ENCODE measurements at places on chromosomes 1 and 21.

DNA sequence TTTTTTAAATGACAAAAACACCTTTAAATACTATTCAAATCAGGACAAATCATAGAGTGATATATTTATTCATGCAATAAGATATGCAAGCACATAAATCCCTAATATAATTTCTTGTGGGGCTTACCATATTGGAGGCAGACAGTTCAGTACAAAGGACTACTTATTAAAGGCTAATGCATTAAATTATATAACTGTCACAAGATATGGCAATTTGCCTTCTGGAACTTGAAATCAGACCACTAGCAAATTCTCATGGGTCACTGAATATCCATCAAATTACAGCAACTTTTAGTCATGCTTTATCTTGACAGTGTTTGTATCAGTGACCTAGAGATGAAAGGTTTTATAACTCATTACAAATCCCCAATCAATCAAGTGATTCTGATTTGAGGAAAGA lies 54.1 kb upstream of the NCAM2 start:
- no peak for DNase-seq

DNA sequence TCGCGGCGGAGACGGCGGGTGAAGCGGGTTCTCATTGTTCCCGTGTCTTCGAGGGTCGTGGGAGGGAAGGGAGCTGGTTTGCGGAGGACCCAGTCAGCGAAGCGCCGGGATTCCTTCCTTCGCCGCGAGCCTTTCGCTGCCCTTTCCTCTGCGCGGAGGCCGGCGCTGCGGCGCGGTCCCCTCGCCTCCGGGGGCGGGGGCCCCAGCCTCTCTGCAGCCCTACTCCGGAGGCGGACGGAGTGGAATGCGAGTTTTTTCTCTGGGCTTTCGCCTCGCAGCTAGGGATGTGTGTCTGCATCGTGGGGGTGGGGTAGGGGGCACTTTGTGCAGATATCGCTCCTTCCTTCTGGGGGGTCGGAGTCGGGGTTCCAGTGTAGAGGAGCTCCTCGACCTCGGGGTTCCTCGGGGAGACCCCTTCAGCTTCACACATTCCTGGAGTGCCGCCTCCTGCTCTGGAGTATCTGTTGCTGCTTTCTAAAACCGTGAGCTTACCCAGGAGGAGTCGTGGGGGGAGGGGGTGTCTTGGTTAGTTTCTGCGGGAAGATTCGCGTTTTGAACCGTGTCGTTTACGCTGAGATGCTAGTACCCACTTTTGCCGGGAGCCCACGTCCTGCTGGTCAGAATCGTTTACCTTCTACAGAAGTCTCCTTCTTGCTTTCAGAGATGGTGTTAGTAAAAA lies 595 bp downstream of the RNF2 start:
- DNase-seq = peak; percentile 15

GRCh38 chr1:8133190-8133589 lies 107.1 kb upstream of the ERRFI1 start:
- no peak for DNase-seq

DNA sequence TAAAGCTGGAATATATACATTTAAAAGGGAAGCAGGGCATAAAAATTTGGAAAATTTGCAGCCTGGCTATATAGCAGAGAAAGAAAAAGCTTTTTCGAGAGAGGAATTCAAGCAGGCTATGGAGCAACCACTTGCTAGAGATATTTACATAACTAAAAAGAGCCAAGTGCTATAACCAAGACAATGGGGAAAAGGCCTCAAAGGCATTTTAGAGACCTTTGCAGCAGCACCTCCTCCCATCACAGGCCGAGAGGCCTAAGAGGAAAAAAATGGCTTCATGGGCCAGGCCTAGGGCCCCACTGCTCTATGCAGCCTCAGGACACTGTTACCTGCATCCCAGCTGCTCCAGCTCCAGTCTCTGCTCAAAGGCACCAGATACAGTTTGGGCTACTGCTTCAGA lies 37.0 kb downstream of the CAPN9 start:
- DNase-seq = no peak

DNA sequence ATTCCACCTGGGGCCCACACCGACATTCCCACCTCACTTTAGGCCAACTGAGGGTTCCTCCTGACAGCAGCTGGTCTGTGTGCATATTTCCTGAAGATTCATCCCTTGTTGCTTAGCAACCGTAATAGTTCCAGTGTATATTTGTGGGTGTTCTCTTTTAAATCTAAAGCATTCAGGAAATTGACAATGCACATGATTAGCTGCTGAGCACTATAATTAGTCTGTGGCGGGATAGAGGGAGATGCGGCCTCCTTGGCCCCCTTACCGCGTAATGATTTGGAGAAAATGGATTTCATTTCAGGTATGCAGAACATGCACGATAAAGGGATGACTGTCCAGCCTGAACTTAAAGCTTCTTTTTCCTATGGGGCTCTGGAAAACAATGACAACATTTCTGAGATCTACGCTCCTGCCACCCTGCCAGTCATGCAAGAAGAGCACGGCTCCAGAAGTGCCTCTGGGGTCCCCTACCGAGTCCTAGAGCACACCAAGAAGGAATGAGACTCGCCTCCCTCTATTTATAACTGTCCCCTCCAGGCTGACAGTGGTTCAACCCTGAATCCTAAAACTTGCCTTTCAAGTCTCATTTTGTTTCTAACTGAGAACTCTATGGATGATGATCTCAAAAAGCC lies 33.8 kb upstream of the RCAN3 start:
- no peak for DNase-seq

- no peak for DNase-seq
Observed at GRCh38 chr1:57232500-57232899, 191.4 kb downstream of the DAB1 start.

GRCh38 chr1:239387304-239388158 lies 1.2 kb downstream of the CHRM3 start:
- DNase-seq = no peak

DNA sequence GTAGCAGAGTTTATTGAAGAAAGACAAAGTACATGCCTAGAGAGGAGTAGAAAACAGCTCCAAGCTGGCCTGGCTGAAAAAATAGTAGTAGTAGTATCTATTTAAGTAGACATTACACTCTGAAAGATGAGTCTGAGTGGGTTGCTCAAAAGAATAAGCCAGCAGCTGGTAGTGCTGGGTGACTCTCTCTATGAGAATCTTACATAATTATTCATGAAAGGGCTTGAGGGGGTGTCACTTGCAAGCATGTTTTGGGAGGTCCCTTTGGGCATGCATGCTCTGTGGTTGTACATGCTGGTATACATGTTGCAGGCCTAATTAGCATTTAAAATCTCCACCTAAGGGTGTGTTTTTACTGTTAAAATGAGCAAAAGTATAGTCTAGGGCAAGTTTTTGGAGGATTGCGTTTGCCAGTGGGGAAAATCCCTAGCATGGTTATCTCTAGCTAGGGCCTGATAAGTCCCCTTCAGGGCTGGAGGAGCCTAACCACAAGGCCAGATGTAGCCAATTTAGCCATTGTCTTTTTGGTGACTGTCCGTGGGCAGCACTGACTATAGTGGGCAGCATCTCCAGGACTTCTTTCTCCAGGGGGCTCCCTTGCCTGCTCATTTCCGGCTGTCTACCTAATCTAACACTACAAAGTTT lies 11.0 kb upstream of the FCGR2A start:
- DNase-seq = no peak

- no peak for DNase-seq
Observed at GRCh38 chr21:44989537-44989886, 49.7 kb downstream of the SLX9 start.

DNA sequence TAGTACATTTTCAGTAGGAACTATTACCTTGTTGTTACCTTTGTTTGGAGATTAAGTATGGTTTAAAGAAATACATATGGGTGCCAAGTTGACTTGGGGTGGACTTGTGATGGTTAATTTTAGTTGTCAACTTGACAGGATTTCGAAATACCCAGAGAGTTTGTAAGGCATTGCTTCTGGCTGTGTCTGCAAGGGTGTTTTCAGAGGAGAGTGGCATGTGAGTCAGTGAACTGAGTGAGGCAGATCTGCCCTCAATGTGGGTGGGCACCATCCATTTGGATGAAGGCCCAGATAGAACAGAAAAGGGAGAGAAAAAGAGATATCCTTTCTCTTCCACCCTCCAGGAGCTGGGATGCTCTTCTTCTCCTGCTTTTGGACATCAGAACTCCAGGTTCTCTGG lies 315.5 kb downstream of the GPATCH2 start:
- no peak for DNase-seq

GRCh38 chr1:154465621-154466195 lies 36.3 kb upstream of the TDRD10 start:
- DNase-seq = no peak

- no peak for DNase-seq
Observed at GRCh38 chr1:44617703-44618029, 56.6 kb downstream of the TMEM53 start.

- no peak for DNase-seq
Observed at GRCh38 chr1:221419513-221420095, 322.3 kb downstream of the DUSP10 start.

- no peak for DNase-seq
Observed at GRCh38 chr1:10539411-10540043, 64.8 kb downstream of the PEX14 start.

- no peak for DNase-seq
Observed at GRCh38 chr21:14616380-14617039, 70.4 kb upstream of the SAMSN1 start.

DNA sequence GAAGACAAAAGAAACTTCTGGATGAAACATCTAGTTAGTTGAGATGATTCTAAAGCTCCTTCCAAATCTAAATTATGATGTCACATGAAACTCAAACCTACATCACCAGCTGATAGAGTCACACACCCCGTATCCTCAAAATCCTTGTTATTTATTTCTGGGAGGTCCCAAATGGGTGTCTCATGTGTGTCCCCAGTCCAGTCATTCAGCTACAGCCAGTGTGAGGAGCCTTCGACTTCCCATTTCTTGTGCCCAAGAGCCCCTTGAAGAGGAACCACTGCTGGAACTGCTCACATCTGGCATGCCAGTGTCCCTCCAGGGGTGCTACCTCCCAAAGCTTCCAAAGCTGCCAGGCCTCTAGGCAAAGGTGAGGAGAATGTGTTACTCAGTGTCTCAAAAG lies 32.5 kb upstream of the KCNA3 start:
- no peak for DNase-seq

GRCh38 chr1:203172184-203173010 lies 3.2 kb downstream of the MYBPH start:
- peak; percentile 37 for DNase-seq

GRCh38 chr1:17653276-17653675 lies 101.9 kb upstream of the ACTL8 start:
- no peak for DNase-seq

DNA sequence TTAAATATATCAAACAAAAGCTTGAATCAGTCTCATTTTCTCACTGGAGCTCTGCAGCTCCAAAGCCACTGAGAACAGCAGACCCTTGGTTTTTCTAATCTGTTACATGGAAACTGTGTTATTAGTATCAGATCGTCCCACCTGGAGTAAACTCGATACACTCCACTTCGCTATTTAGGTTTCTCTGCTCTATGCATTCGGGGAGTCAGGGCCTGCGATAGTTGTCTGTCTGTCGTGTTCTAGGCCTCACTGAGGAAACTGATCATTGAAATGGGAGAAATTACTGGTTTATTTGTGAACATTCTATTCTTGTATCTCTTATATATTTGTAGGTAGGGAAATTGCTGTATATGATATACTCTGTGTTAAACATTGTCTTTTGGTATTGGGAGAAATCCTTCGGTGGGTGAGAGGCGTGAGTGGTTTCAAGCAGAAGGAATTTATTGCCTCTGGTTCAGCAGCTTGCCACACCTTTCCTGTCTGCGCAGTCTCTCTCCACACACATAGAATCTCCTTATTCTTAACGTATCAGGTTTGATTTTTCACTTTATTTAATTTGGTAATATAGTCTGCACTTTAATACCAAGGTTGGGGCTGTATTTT lies 8.5 kb downstream of the PRDM2 start:
- DNase-seq = no peak

- DNase-seq = no peak
Observed at GRCh38 chr1:170131450-170131849, 14.3 kb upstream of the NTMT2 start.

DNA sequence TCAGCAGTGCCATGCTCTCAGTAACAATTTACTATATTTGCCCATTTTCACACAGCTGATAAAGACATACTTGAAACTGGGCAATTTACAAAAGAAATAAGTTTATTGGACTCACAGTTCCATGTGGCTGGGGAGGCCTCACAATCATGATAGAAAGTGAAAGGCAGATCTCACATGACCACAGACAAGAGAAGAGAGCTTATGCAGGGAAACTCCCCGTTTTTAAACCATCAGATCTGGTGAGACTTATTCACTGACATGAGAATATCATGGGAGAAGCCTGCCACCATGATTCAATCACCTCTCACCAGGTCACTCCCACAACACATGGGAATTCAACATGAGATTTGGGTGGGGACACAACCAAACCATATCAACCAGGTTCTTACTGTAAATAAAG lies 112.1 kb upstream of the C1orf87 start:
- no peak for DNase-seq

- DNase-seq = no peak
Observed at GRCh38 chr1:3028531-3029282, 7.4 kb downstream of the ACTRT2 start.

DNA sequence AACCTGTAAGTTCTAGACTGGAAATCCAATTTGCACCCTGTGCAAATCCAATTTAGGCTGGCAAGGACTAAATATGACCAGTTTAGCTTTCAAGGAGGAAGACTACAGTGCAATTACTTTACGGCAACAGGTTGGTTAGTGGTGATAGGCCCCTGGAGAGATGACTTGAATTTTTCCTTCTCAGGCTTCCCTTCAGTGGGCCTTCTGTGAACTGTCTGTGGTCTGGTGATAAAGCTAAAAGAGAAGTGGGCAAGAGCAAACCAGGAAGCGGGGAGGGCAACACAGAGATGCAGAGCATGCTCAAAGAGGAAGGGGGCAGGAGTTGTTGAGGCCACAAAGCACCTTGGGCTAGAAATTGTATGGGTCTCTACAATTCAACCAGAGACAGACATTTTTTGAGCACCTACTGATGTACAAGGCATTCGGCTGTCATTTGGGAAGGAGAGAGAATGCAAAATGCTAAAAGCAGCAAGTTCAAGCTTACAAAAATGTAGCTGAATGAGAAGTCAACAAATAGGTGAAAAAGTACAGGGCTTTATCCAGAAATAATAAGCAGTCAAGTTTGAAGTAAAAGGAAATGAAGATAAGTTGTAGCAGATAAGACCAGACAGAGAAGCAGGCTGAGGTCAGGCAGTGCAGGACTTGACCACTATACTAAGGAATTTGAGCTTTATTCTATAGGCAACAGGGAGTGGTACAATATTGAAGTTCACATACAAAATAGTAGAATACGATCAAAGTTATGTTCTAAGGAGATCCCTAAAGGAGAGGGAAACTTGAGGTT lies 23.9 kb downstream of the INPP5B start:
- DNase-seq = no peak

DNA sequence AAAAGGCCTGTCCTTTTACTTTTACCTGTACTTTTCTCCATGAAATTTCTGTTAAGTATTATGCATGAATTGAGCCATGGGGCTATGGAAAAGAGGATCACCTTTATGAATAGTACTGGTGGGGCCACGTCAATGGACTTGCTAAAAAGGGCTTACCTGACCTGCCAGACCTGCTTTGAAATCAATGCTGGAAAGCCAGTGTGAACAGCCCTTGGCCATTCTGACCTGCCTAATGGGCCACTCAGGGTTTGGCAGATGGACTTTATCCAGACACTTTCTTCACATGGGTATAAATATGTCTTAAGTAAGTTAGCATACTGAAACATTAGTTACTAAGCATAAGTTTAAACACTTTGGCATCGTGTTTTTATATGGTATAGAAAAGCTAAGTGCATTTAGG lies 8.3 kb upstream of the GUK1 start:
- no peak for DNase-seq
